ENCODE measurements at places on chromosomes 7 and 10.

DNA sequence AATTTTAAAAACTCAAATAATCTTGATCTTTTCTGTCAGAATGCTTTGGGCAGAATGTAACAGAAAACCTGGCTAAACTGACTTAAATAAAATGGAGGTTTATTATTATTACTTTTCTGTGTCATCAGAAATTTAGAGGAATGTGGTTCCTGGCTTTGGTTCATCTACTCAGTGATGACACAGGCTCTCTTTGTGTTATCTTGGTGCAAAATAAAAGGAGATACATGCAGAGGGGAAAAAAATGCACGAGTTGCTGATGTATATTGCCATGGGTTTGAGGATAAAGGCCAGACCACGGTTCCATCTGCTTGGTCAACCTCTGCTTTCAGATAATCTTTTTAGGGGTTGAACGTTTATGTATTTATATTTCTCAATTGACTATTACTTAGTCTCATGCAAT, 181.4 kb downstream of the SUGCT start:
- no peak for DNase-seq

DNA sequence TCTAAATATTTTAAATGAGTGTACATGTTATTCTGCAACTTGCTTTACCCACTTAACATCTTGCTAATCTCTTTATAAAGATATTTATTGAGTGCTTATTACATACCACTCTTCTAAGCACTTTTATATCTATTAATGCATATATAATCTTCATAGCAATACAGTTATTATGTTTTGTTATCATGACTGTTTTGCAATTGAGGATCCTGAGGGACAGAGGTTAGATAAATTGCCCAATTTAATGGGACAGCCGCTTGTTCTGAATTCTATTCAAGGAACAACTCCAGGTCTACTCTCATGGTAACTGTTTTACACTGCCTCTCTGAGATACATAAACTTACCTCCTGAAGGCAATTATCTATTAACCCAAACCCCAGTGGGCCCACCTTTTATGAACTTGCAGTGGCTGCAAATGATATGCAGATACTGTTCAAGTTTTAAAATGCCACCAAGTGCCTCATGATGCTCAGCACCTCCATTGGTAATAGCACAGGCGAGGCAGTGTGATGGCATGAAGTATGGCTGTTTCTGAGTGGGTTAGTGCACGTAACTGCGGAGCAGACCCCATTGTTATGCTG, 60.5 kb downstream of the PON1 start:
- no peak for DNase-seq

- DNase-seq = no peak
These were observed 41.2 kb upstream of the PLPP4 start for GRCh38 chr10:120415709-120416330.

GRCh38 chr10:70052462-70053217, at the start of gene MACROH2A2:
TSS of gene MACROH2A2 (plus strand) at chr10:70052846. CDS start at chr10:70075659, 22,813 bp downstream.
- peak; percentile 46 for DNase-seq

DNA sequence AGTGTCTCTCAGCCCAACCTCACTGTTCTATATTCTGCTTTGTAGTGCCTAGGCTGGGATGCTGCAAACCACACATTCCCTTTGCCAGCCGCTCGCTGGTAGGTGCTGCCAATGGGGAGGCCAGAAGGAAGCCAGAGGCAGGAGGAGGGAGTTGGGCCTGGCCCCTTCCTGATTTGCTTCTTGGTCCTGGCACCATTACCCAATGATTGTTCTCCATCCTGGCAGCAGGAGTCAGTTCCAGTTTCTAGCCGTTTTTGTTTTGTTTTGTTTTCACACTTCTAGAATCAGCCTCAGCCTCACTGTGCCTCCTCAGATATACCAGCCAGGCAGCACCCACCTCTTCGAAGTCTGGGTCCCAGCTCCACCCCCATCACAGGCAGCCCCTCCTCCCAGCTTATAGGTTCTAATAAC, 27.4 kb upstream of the LOXL4 start:
- DNase-seq = no peak

DNA sequence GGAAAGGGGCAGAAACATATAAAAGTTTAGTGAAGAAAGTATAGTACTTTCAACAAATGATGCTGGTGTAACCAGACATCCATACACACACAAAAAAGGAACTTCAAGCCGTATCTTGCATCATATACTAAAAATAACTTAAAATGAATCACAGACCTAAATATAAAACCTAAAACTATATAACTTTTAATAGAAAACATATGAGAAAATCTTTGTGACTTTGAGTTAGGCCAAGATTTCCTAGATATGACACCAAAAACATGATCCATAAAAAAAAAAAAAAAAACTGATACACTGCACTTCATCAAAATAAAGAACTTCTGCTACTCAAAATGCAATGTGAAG, 40.9 kb downstream of the NUDCD3 start:
- no peak for DNase-seq

DNA sequence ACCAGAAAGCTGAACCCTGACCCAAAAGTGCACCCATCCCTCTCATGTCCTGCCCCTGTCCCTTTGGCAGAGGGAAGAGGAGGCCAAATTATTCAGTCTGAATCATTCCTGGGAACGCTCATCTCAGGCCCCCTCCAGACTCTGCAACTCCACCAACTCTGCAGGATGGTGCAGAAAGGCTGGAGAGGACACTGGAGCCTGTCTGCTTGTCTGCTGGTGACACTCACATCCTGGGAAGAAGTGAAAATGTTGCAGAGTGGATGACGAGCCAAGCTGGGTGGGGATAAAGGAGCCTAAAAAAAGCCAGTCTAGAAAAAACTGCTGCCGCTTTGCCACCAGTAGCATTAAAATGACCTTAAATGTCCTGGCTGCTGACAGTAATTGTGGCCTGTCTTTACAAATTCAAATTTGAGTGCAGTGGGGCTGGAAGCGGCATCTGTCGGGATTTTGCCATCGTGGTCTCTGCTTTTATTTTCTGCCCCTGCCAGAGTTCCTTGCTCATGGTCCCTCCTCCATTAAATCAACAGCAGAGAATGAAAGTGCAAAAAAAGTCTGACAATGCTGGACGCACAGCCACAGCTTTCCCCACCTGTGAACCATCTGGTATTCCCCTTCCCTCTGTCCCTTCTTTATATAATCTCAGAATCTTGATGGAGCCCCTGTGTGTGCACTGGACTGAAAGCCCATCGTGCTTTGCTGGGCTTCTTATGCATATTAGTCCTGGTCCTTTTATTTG, 63.9 kb downstream of the STK17A start:
- DNase-seq = no peak

- no peak for DNase-seq
These were observed 68.3 kb downstream of the NAMPT start for GRCh38 chr7:106216517-106216922.

DNA sequence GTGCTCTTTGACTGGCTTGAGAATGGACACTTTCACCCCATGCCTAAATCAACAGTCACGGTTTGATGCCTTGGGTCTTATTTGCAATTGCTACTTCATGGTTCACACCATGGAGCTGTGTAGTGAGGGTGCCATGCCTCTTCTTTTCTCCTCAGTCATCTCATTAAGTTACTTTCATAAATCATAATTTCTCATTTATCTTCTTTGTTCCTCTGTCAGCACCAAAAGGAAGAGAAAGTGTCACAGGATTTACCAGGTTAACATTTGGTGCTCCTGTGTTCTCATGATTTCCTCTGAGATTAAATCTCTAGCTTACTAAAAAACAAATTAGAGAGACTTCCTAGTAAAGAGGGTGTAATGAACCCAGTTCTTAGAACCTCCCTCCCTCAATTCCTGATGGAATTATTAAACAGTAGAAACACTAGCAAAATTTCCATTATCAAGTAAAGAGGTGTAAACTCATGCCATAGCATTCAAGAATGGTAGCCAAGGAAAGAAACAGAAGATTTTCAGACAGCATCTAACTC, 75.7 kb downstream of the RAMP3 start:
- DNase-seq = no peak

GRCh38 chr7:155555116-155555695, 8.8 kb upstream of the CNPY1 start:
- DNase-seq = no peak

DNA sequence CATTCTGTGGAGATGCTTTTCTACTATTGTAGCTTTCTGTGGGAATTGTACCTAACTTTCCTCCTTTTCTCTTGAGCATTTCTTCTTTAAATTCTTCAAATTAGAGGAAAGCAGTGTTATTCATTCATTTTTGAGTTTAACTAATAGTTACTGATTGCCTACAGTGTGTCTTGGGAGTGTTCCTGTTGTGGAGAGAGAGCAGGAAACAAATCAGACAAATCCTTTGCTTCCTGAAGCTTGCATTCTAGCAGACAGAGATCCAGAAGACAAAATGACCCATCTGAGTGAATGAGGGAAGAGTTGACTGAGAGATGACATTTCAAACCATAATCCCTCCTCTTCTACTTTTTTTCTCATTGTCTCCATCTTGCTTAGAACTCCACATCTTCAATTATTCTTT, 170.4 kb downstream of the SUGCT start:
- no peak for DNase-seq

DNA sequence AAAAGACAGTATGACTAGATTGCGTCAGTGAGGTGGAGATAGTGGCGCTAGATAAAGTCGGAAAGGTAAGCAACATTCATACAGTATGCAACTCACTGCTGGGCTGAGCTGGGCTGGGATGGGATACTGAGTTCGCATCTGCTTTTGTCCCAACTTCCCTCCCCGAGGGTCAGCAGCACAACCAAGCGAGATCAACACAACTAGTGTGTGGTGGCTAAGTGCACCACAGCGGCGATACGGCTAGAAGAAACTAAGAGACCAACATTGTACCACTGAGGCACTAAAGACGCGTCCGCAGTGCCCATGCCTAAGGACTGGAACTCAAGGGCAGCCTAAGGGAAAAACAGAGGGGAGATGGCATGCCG, 467 bp downstream of the EXOSC1 start:
- no peak for DNase-seq

DNA sequence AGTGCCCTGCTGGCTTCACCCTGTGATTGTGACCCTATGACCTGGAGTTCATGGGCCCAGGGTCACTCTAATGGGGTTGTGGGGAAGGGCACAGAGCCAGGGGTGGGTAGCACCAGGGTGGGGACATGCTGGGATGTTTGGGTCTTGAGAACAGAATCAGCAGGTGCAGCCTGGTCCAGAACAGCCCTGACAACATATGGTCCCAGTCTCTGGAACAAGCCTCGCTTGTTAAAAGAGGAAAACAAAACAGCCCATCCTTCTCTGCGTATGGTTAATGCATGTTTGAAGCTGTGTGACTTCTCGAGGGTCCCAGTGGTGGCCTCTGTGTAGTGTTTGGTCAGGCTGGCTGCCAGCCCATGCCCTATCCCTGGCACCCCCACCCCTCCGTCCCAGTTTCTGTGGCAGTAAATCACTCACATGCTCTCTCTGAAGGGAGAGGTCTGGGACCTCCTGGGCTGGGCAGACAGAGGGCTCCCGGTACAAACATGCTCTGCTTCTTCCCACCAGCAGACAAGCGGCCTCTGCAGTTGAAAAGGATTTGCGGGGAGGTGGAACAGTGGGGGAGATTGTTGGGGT, 79.4 kb downstream of the FAM241B start:
- no peak for DNase-seq

GRCh38 chr7:157397731-157398691, 61.2 kb downstream of the DNAJB6 start:
- DNase-seq = peak; percentile 91

DNA sequence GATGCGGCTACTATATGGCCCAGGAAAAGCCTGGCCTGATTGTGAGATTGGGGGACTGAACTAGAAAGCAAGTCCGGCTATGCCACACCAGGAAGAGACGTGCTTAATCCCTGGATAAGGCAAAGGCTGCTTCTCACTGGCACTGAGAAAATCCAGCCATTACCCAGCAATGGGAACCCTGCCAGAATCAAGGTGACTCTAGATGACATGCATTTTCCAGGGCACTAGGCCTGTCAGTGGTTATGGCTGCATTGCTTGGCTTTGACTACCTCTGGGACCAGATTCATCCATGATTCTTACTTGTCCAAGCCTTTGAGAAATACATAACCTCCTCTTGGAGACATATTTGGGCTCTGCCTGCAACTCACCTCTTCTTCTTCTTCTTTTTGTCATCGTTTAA, 317.2 kb downstream of the GRID1 start:
- DNase-seq = no peak

GRCh38 chr7:2182461-2182860, 50.3 kb downstream of the MAD1L1 start:
- DNase-seq = no peak

DNA sequence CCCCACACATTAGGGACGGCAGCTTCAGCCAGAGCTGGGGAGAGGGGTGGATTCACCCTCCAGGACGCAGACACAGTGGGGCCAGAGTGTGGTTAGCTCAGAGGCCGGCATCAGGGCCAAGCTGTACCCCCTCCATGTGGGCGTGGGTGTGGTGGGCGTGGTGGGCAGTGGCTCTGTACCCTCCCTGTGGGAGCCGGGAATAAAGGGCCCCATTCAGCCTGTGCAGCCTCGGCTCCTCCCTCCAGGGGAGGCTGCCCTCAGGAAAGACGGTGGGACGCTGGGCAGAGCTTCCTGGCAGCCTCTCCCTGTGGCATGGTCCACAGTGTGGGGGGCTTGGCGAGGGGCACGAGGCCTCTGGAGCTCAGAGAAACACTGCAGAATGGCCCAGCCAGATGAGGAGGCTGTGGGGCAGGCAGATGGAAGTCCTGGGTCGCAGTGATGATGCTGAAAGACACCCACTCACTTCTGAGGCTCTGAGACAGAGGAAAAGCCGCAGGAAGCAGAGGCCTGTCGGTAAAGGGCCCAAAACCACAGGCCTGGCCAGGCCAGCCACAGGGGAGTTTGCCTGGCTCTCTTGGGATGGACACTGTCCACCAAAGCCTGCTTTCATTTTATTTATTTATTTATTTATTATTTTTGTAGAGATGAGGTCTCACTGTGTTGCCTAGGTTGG, 108.0 kb downstream of the SH3PXD2A start:
- no peak for DNase-seq

DNA sequence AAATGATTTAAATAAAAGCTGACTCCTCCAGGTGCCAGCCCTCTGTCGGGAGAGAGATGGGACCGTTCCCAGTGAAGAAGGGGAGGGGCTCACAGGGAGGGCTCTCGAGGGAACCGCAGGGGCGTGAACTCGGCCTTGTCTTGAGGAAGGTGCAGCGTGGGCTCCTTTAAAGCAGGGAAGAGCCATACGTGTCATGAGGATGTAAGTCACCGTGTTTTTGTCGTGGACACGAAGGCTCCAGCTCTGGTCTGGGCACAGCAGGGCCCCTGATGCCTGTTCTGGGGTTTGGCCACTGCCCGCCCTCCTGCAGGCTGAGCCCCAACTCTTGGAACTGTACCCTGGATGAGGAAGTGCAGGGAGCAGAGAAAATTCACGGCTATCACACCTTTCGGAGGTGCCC, 45.0 kb downstream of the JAKMIP3 start:
- no peak for DNase-seq

All from hematopoietic multipotent progenitor cell treated with erythropoietin and hydrocortisone succinate and interleukin-3 and kit ligand, for 6 days (in vitro differentiated cells).